Inflammatory macrophage (primary cell): ENCODE measurements at places on chromosomes 4 and X.

DNA sequence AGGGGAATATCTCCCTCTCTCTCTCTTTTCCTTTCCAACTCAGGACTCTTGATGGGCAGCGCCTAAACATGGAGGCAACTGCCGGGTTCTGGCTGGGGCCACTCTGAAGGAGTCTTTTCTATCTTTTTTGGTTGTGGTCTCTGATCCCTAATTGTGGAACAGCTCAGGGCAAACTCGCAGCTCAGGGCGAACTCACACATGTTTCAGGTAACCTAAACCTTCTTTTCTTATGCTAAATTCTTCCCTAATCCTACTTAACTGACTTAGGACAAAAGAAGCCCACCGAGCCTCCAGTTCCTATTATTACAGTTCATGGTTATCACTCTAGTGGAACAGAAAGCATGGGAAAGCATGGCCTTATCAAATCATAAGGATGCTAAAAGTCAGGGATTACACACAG is 21.3 kb downstream of the ETDA start:
- DNase-seq: no peak

- no peak for DNase-seq
These were observed 10.0 kb downstream of the ZFP42 start for GRCh38 chr4:188005561-188005960.

- no peak for DNase-seq
These were observed 1321.1 kb downstream of the RAPGEF2 start for GRCh38 chr4:160423879-160424451.

DNA sequence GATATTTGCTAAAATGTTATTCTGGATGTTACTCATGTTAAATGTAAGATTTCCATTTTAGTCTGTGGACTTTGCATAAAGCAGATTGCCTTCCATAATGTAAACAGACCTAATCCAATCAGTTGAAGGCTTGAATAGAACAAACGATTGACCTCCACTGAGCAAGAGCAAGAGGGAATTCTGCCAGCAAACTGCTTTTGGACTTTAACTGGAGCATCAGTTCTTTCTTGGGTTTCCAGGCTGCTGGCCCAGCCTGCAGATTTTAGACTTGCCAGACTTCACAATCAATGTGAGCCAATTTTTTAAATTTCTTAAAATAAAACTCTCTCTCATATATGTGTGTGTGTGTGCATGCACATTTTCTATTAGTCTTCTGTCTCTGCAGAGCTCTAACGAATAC is 1248.8 kb downstream of the ADGRL3 start:
- no peak for DNase-seq

- DNase-seq: no peak
These were observed 18.6 kb upstream of the TMEM185A start for GRCh38 chrX:149650162-149650561.

- DNase-seq: no peak
These were observed 13.6 kb downstream of the CDKN2AIP start for GRCh38 chr4:183458005-183458404.

GRCh38 chr4:7180938-7181337 is 11.4 kb upstream of the SORCS2 start:
- DNase-seq: no peak

DNA sequence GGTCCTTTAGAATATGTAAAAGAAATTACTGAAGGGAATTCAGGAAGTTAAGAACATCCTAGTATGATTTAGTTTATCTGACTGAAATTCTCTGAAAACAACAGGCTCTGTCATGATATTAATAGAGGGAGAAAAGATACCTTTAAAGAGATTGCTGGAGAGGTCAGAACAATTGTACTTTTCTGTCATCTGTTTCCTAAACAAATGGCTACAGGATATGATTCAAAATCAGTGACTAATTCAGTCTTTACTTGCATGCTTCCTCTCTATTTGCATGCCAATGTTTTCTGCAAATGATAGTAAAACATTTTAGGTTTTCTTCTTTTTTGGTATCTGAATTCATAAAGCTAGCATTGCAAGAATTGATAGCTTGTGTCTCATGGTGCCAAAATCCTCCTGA is 616.7 kb upstream of the PCDH7 start:
- DNase-seq: no peak

DNA sequence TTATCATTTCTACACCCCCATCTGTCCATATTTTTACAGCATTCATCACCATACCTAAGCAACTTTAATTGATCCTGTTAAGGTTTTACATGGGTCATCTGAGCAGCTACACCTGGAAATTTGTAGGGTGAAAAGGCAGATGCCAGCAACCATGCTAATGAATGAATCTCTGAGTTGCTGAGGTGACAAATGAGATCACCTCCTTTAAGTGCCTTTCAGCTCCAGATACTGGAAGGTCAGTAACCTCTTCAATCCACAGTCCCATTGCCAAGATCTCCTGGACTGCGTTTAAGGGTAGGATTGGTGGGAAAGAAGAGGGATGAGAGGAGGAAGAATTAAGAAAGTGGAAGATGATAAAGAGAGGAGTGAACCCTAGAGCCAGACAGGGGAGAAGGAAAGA is 8.5 kb upstream of the BMP3 start:
- no peak for DNase-seq

- no peak for DNase-seq
These were observed 15.1 kb downstream of the MCF2 start for GRCh38 chrX:139692908-139693307.

- DNase-seq: no peak
These were observed 3.9 kb downstream of the RBM10 start for GRCh38 chrX:47148946-47149345.

DNA sequence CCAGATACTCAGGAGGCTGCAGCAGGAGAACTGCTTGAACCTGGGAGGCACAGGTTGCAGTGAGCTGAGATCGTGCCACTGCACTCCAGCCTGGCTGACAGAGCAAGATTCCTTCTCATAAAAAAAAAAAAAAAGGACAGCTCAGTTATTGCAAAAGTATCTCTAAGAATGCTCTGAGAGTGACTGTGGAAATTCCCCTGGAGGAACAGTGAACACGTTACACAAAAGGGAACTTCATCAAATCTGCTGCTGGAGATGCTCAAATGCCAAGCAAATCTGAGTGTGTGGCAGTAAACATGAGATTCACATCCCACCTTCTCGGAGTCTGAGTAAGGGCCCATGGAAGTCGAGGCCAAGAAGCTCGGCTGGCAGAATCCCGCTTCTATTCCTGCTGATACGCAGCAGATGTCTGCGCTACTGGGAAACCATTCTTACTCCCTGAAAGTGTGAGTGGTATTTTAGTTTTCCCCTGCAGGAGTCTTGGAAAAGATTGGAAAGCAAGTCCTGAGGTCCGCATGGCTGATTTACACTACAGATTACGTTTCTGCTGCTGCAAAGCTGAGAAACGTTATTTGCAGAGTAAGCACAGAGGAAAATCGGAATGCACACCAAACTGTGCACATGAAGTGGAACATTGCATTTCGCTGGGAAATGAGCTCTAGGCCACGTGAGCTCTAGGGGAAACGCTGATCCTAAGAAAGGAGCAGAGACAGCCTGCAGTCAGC is 162.9 kb downstream of the NSUN7 start:
- DNase-seq: peak; percentile 75

DNA sequence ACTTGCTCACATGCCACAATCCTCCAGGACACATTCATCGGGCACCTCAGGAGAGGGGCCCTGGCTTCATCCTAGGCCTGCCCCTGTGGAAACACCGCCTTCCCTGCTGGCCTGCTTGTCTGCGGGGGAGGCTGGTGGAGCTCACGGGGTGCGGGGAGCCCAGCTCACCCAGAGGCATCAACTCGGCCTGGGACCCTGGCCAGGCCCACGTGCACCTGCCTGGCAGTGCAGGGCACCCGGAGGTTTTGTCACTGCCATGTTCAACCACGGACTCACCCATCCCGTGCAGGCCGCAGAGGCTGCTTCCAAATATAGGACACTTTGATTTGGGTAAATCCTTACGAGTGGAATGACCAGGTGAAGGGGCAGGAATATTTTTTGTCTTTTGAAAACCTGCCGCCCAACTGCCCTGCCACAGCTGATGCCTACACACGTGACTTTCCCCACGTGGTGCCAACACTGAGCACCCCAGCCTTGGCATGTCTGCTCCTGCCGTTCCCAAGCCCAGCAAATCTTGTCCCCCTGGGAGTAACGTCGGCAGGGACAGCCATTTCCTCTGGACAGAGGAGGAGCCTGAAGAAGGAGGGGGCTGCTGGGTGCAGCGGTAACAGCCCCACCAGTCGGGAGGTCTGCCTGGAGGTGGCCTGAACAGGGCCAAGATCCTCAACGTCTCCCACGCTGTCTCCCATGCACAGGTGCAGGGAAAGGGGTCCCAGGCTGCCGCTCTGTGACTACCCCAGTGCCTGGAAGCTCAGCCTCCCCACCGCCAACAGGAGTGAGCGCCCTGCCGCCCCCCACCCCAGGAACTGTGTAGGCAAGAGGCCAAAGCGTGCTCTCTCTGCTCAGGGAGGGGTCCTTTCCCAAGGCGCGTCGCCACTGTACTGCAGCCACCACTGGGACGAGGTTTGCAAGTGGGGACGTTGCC is 8.5 kb downstream of the MXD4 start:
- no peak for DNase-seq

DNA sequence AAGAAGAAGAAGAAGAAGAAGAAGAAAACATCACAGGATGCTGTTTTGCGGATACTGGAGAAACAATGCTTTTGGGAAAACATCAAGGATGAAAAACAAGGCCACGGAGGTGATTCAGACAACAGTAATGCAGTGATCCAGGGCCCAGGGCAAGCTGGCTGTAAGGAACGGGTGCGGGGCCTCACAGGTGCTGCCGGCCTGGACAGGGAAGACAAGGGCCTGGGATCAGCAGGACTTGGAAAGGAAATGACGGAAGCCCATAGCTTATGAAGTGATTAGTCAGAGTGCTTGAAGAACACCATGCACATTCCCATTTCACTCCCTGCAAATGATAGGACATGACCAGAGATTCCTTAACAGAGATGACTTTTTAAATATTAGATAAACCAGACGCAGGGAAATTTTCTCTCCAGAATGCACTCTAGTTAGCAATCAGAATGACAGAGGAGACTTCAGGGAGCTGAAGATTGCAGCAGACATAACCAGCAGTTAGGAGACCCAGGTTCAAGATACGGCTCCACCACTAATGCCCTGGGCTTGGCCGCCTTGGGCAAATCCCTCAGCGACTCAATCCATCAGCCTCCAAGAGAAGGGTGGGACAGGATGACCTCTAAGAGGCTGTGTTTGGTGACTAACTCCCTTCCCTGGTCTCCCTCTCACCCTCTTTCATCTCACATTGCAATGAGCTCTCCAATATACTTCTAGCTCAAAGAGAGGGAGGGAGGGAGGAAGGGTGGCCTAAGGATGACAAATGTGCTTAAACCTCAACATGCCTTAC is 54.1 kb downstream of the APBB2 start:
- no peak for DNase-seq

- DNase-seq: no peak
These were observed 155.6 kb downstream of the LRBA start for GRCh38 chr4:150859453-150859852.

GRCh38 chr4:140252141-140252741 is 98.3 kb upstream of the MAML3 start:
- no peak for DNase-seq

DNA sequence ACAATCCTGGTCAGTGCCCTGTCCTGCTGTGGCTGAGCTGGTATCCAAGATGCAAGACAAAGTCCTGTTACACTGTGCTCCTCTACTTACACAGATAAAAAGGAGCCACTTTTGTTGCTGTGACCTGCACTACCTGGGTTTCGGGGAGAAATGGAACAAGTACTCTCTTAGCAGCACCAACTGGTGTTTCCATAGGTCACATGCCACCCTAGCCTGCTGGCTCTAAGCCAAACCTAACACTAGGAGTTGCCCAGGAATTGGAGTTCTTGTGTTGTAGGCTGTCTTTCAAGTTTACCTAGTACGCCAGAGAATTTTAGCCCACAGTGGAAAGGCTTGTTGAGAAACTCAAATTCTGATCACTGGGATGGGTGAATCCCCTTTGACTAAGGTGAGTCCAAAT is 727.4 kb downstream of the FAM133A start:
- no peak for DNase-seq

DNA sequence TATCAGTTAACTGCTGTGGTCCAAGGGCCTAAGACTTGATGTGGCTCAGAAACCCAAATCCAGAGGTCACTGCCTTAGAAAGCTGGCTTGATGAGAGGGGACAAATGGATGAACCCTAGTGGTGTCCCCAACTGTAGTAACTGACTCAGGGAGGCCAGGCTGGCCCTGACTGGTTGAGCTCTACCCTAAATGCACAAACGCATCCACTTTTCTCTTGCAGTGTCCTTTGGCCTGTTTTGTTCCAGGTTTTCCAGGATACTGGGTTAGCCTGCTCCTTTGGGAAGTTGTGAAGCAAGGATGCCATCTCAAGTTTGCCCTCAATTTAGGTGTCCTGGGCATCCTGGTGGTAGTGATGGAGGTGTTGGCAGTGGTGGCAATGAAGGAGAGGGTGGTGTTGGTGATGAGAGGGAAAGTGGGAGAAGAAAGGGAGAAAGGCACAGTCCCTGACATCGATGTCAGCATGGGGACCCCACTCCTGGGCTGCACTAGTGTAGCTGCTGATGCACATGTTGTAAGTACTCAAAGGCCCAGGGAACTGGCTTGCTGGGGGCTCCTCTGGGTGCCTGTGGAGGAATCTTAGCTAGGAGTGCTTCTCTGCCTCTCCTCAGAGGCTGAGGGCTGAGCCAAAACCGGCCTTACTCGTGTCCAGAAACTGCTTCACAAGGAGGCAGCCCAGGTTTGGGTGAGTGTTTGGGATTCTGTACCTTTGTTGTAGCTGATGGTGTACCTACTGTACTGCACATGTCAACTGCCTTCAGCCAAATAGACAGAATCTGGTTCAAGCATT is 2.9 kb upstream of the HAND2 start:
- no peak for DNase-seq

GRCh38 chr4:113050371-113050755 is 910 bp downstream of the ANK2 start:
- DNase-seq: no peak

- DNase-seq: no peak
These were observed 496.6 kb downstream of the IL1RAPL1 start for GRCh38 chrX:29083823-29084222.

DNA sequence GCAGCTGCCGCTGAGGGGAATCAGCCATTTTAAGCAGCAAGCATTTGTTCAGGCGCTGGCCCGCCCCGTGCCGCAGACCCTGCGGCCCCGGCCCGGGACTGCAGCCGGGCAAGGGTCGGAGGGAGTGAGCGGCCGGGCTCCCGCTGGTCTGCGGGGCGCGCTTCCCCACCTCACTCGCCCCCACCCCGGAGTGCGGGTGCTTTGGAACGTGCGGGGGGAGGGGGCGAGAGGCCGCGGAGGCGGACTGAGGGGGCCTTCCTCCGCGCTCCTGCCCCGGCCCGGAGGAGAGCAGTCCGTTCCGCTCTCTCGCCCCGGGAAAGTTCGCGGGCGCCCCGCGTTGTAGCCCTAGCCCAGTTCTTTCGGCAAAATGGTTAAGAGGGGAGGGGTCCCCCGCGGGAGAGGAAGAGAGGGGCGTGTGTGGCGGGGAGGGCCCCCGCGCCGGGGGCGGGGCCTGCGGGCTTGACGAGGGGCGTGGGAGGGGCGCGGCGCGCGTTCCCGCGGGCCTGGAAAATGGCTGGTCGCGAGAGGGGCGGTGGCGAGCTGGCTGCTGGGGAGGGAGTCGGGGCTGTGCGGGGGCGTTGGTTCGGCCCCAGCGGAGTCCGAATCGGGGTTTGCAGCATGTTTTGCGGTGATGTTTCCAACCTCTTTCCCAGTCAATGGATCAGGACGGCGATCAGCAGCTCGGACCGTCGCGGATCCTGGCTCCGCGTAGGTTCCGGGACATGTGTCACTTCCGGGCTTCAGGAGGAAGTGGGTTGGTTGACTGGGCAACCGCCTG is 942 bp downstream of the ING2 start:
- DNase-seq: peak; percentile 93
